PC-9 (cell line): ENCODE measurements at places on chromosomes 4 and X. TPM values are rescaled to one million over a fixed set of nuclear protein-coding genes. Genes with fewer than 3 reads are reported as not detected.

The CT45A3 gene
- total RNA-seq, result not detected in 2 replicates

The RADX gene
- total RNA-seq, result 0.20 and 0.53 TPM in 2 replicates

The PSMD10 gene
- total RNA-seq, result 106 and 127 TPM in 2 replicates

The CXCL10 gene
- total RNA-seq, result not detected in 2 replicates

The NAT8L gene
- total RNA-seq, result 2.1 and 4.1 TPM in 2 replicates

The KLB gene
- not detected in 2 replicates for total RNA-seq

The GASK1B gene
- total RNA-seq, result 2.8 and 4.1 TPM in 2 replicates

The EGF gene
- total RNA-seq, result 19.6 and 20.4 TPM in 2 replicates

The SHOX gene
- total RNA-seq, result not detected in 2 replicates

DNA sequence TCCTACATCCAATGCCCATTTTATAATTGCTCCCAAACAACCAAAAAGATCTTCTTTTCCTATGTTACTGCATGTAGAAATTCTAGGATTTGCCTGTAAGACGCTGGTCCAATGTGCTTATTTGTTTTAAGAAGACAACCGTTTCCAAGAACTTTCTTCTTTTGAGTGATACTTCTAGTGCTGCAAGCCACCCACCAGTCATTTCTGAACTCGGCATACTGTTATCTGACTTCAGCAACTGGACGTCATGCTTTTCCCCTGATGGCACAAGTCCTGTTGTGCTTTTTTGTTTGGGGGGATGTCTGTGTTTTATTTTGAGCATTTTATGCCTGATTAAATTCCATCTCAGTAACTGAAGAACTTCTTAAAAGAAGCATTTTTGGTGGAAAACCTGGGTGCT, 16.0 kb upstream of the RAP1GDS1 start:
- H3K4me3 ChIP-seq, result no peak overlapping the region
- no peak overlapping the region for H3K27ac ChIP-seq

DNA sequence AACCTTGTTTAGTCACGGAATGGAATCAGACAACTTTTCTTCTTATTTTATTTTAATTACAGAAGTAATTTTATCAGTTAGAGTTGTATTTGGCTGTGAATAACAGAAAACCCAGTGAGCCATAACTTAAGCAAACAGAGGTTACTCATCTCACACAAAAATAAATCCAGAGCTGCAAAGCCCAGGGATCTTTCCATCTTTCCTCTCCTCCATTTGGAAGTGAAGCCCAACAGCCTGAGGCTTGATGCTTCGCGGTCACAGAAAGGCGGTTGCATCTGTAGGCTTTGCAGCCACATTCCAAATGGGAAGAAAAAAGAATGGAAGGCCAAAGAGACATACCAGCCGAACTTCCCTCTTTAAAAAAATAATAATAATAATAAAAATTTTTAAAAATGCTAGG, 22.6 kb downstream of the CHRNA9 start:
- DNase-seq, result no peak
- no peak overlapping the region for H3K4me3 ChIP-seq
- no peaks in the 10 kb centered on the region for H3K27me3 ChIP-seq

DNA sequence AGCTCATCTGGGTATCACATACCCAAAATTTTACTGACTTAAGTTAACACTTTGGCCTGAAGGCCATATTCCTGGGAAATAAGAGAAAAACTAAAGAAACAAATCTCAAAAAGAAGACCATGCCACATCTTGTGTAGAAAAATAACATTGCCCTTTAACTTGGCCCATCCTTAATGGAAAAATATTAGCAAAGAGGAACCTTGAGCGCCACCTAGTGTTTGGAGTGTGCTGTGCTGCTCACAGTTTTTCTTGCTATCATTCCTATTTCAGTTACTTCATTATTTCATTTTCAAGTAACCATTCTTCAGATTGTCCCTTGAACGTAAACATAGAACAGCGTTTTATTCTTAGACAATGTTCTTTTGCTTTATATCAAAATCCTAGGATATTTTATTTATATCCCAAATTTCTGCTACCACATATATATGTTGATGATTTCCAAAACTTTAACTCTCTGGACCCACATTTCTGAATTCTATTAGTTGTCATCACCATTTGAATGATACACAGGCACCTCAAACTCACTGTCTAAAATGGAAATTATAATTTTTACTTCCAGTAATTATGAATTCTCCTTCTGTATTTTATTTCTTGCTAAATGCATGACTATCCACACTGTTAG, 999.0 kb upstream of the ADGRL3 start:
- no peaks in the 10 kb centered on the region for H3K27me3 ChIP-seq
- no peak overlapping the region for H3K27ac ChIP-seq
- no peak overlapping the region for H3K4me3 ChIP-seq
- no peak for DNase-seq

GRCh38 chr4:54152846-54153600, 53.1 kb downstream of the GSX2 start:
- H3K27ac ChIP-seq, result no peak overlapping the region
- peak; percentile 37 for DNase-seq
- no peaks in the 10 kb centered on the region for H3K27me3 ChIP-seq
- no peaks in the 10 kb centered on the region for H3K4me1 ChIP-seq
- H3K36me3 ChIP-seq, result no peaks in the 10 kb centered on the region
- no peak overlapping the region for H3K4me3 ChIP-seq

- no peak overlapping the region for H3K4me3 ChIP-seq
- no peaks in the 10 kb centered on the region for H3K4me1 ChIP-seq
- H3K27me3 ChIP-seq, result no peaks in the 10 kb centered on the region
- no peaks in the 10 kb centered on the region for H3K36me3 ChIP-seq
- peak; percentile 48 for DNase-seq
Observed at GRCh38 chrX:8738588-8739189, 6.8 kb upstream of the ANOS1 start.

DNA sequence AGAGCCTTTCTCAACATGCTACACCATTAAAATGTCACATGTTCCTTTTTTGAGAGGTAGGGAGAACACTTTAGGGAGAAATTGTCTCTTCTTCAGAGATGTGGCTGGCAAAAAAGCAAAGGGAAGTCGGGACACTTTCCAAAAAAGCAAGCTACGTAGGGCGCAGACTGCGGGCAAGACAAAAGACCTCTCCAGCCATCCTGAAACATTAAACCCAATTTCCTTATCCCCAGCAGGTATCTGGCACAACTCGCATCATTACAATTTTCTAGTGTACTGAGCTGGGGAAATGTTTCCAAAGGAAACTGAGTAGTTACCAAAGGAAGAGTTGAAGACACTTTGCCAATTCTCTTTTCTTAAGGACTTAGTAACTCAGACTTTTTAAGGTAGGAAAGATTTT, 116.0 kb downstream of the PACRGL start:
- H3K27ac ChIP-seq, result no peak overlapping the region
- H3K4me1 ChIP-seq, result no peaks in the 10 kb centered on the region
- no peak overlapping the region for H3K4me3 ChIP-seq
- no peaks in the 10 kb centered on the region for H3K27me3 ChIP-seq

- H3K27ac ChIP-seq, result no peak overlapping the region
- no peaks in the 10 kb centered on the region for H3K27me3 ChIP-seq
- no peaks in the 10 kb centered on the region for H3K36me3 ChIP-seq
- no peaks in the 10 kb centered on the region for H3K4me1 ChIP-seq
- DNase-seq, result no peak
- H3K4me3 ChIP-seq, result no peak overlapping the region
Observed at GRCh38 chr4:138685316-138685715, 330.3 kb upstream of the NOCT start.

- no peak overlapping the region for H3K4me3 ChIP-seq
- no peak overlapping the region for H3K27ac ChIP-seq
- DNase-seq, result no peak
- no peaks in the 10 kb centered on the region for H3K4me1 ChIP-seq
- H3K36me3 ChIP-seq, result no peaks in the 10 kb centered on the region
- H3K27me3 ChIP-seq, result peaks cover 70% of the 10 kb centered on the region
Observed at GRCh38 chr4:3699261-3699660, 66.9 kb upstream of the ADRA2C start.

GRCh38 chr4:24471486-24472160, 112.7 kb downstream of the DHX15 start:
- H3K27me3 ChIP-seq, result peaks cover 23% of the 10 kb centered on the region
- no peak overlapping the region for H3K27ac ChIP-seq
- H3K4me1 ChIP-seq, result peaks cover 6% of the 10 kb centered on the region; the same call in 1 of the 2 replicates
- H3K4me3 ChIP-seq, result peak overlapping the region; percentile 59; the same call in 1 of the 2 replicates

DNA sequence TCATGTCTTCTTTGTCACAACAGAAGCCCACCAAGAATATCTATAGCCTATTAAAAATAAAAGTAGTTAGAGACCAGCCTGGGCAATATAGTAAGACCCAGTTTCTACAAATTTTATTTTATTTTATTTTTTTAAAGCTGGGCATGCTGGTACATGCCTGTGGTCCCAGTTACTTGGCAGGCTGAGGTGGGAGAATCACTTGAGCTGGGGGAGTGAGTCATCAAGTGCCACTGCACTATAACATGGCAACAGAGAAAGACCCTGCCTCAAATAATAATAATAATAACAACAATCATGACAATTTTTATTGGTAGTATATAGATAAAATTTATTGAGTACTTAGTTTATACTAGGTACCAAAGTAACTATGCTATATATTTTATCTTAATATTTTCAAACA, 93.0 kb upstream of the NPFFR2 start:
- H3K4me3 ChIP-seq, result no peak overlapping the region
- no peaks in the 10 kb centered on the region for H3K27me3 ChIP-seq
- no peak overlapping the region for H3K27ac ChIP-seq
- H3K36me3 ChIP-seq, result no peaks in the 10 kb centered on the region

- DNase-seq, result no peak
- no peaks in the 10 kb centered on the region for H3K36me3 ChIP-seq
- H3K4me1 ChIP-seq, result no peaks in the 10 kb centered on the region
- H3K27me3 ChIP-seq, result no peaks in the 10 kb centered on the region
Observed at GRCh38 chrX:50514811-50515210, 44.2 kb upstream of the DGKK start.

- no peak overlapping the region for H3K27ac ChIP-seq
- H3K36me3 ChIP-seq, result no peaks in the 10 kb centered on the region
- no peaks in the 10 kb centered on the region for H3K4me1 ChIP-seq
- no peak for DNase-seq
- H3K4me3 ChIP-seq, result no peak overlapping the region
Observed at GRCh38 chr4:82268050-82268825, 105.6 kb downstream of the HNRNPD start.

DNA sequence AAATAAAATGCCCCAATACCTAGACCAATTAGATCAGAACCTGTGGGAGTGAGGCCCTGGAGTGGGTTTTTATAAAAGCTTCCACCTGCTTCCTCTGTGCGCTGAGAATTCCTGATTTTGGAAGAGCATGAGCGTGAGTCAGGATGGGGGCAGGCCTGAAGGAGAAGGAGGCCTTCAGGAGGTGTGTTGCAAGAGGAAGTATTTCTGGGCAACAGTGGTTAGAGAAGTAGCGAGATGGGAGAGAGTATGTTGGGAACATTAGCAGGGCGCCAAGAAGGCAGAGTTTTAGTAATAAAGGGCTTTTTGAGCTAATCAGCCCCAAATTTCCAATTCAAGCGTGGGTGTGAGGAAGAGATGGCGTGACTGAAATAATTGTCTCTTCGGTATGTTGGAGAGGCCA, 349.8 kb downstream of the UNC5C start:
- no peak for DNase-seq
- no peaks in the 10 kb centered on the region for H3K27me3 ChIP-seq
- no peak overlapping the region for H3K4me3 ChIP-seq
- H3K36me3 ChIP-seq, result no peaks in the 10 kb centered on the region
- H3K27ac ChIP-seq, result no peak overlapping the region
- no peaks in the 10 kb centered on the region for H3K4me1 ChIP-seq

DNA sequence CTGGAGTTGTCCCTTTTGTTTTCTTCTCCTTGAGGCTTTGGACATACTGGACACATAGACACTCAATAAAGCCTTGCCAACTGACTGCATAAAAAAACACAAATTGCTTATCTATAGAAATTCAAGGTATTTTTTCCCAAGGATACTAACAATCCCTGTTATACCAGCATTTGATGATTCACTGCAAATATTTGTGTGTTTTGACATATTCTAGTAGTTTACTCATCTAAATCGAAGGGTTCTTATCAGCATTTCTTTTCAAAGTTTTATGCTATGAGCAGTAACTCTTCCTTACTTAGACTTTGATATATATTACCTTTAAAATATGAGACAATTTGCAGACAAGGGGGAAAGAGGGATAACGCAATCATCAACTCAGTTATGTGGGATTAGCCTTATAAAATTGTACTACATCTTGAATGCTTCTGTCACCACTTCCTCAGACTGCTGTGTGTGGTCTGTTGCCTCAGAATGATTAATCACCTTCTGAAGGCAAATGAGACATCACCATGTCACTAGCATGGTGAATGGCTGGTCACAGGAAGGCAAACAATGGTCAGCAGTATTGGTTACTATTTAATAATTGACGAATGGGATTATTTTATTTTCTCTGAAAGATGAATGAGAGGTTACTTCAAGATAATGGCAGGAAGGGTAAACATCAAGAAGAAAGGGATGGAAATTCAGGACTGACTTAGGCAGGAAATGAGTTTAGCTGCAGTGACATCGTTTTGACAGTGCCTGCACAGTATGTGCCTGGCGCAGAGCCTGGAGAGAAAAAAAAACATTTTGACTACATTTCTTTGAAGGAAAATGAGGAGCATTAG, 544.3 kb upstream of the CNKSR2 start:
- DNase-seq, result no peak
- H3K4me1 ChIP-seq, result no peaks in the 10 kb centered on the region
- no peaks in the 10 kb centered on the region for H3K36me3 ChIP-seq
- H3K4me3 ChIP-seq, result no peak overlapping the region
- no peaks in the 10 kb centered on the region for H3K27me3 ChIP-seq
- H3K27ac ChIP-seq, result 0 out of 2 replicates have a peak overlapping the region, but pooled peaks have one; percentile 26

DNA sequence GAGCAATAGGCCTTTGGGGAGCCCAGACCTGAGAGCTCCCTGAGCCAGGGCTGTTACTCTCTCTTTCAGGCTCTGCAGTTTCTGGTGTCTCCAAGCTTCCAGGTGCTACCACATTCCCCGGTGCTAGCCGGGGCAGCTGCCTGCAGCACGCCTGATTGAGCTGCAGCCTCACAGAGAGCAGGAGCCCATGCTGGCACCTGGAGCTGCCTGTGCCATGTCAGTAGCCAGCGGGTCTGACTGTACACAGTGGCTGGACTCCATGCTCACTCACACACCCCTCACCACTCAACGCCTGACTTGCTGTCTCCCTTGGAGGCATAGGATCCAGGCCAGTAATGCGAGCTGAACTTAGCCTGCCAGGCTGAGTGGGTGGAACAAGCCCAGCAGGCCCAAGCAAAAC, 800.4 kb upstream of the AGA start:
- H3K36me3 ChIP-seq, result no peaks in the 10 kb centered on the region
- no peak overlapping the region for H3K4me3 ChIP-seq
- DNase-seq, result no peak
- no peak overlapping the region for H3K27ac ChIP-seq
- no peaks in the 10 kb centered on the region for H3K4me1 ChIP-seq
- no peaks in the 10 kb centered on the region for H3K27me3 ChIP-seq

- no peaks in the 10 kb centered on the region for H3K36me3 ChIP-seq
- no peak for DNase-seq
- H3K4me3 ChIP-seq, result no peak overlapping the region
- no peaks in the 10 kb centered on the region for H3K4me1 ChIP-seq
- H3K27ac ChIP-seq, result no peak overlapping the region
Observed at GRCh38 chr4:53777244-53777984, 186.1 kb upstream of the LNX1 start.
